Naive thymus-derived CD8-positive, alpha-beta T cell (primary cell): ENCODE measurements at places on chromosomes 11 and 22. TPM values are rescaled to one million over a fixed set of nuclear protein-coding genes. Genes with fewer than 3 reads are reported as not detected.

DNA sequence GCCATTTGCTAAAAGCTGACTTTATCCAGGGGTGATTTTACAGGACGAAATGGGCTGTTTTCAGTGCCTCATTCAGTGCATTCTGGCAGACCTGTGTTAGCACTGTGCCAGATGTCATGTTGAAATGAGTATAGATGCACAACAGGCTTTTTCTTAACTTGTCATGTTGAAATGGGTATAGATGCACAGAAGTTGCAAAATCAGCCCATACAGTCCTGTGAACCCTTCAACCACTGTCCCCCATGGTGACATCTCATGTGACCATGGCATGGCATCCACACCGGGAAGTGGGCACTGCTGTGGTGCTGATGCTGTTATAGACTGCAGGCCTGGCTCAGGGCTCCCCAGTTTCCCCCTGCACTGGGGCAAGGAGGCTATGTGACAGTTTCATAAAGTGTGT lies 2.5 kb downstream of the TALDO1 start:
- no peaks in the 10 kb centered on the region for H3K27me3 ChIP-seq
- no peaks in the 10 kb centered on the region for H3K36me3 ChIP-seq
- H3K4me1 ChIP-seq = peaks cover 20% of the 10 kb centered on the region
- DNase-seq = no peak
- H3K4me3 ChIP-seq = peak overlapping the region; percentile 50
- no peak overlapping the region for H3K27ac ChIP-seq

MS4A14 gene
- not detected for total RNA-seq

DNA sequence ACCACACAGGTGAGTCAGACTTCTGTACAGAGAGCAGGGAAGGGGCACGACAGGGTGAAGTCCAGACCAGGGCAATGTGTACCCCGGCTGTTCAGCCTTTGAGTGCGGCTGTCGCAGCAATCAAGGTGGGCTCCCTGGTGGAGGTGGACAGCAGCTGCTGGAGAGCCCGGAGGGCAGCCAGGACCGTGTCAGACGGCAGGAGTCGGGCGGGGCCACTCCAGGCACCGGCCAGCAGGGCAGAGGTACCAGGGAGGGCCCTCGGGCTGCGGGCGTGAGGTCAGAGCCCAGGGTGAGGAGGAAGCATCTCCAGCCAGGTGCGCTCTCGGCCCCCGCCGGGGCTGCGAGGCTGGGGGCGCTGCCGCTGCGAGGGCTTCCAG lies 802 bp upstream of the PIM3 start:
- H3K4me1 ChIP-seq = peaks cover 26% of the 10 kb centered on the region
- H3K27ac ChIP-seq = peak overlapping the region; percentile 53
- H3K27me3 ChIP-seq = no peaks in the 10 kb centered on the region
- peak overlapping the region; percentile 77 for H3K4me3 ChIP-seq
- no peak for DNase-seq

GRCh38 chr11:112453601-112454577 lies 193.2 kb upstream of the PLET1 start:
- DNase-seq = no peak
- no peak overlapping the region for H3K4me3 ChIP-seq
- peaks cover 8% of the 10 kb centered on the region for H3K27me3 ChIP-seq
- no peaks in the 10 kb centered on the region for H3K4me1 ChIP-seq
- no peak overlapping the region for H3K27ac ChIP-seq
- no peaks in the 10 kb centered on the region for H3K36me3 ChIP-seq

DNA sequence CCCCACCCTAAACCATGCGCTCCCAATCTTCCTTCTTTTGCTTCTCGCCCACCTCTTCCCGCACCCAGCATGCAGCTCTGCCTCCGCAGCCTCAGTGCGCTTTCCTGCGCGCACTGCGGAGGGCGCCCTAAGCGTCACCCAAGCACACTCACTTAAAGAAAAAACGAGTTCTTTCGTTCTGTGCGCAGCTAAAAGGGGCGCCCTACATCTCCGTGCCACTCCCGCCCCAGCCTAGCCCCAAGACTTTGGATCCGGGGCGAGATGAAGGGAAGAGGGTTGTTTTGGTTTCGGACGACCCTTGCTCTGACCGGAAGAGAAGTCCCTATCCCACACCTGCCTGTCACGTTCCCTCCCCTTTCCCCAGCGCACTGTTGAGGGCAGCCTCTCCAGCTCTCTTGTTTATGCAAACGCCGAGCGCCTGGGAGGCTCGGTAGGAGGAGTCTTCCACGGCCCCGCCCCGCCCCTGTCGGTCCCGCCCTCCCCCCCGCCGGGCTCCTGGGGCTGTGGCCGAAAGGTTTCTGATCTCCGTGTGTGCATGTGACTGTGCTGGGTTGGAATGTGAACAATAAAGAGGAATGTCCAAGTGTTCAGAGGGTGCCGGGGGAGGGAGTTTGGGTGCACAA lies 5.3 kb downstream of the VSIG2 start:
- H3K4me1 ChIP-seq = peaks cover 23% of the 10 kb centered on the region
- H3K36me3 ChIP-seq = no peaks in the 10 kb centered on the region
- peak; percentile 72 for DNase-seq
- H3K27ac ChIP-seq = peak overlapping the region; percentile 88

GRCh38 chr11:44952082-44952481 lies 1.4 kb upstream of the TP53I11 start:
- no peaks in the 10 kb centered on the region for H3K36me3 ChIP-seq
- peaks cover 6% of the 10 kb centered on the region for H3K4me1 ChIP-seq
- H3K27ac ChIP-seq = no peak overlapping the region
- no peak overlapping the region for H3K4me3 ChIP-seq
- DNase-seq = no peak
- H3K27me3 ChIP-seq = no peaks in the 10 kb centered on the region

DNA sequence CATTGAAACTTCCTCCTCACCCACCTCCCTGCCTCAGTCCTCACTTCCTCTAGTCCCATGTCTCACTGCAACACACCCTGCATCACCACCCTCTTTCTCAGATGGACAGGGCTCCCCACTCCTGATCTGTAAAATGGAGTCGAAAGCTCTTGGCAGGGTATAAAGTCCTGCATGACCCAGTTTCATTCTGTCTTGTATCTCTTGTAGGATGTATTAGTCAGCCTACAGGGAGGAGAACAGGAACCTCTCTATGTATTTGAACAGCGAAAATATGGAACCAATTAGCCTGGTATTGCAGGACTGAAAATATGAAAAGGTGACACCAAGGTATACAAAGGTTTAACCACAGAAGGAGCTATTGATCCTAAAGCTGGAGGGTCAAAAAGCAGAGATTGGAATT lies 156.9 kb upstream of the SNX19 start:
- no peak overlapping the region for H3K4me3 ChIP-seq
- H3K4me1 ChIP-seq = no peaks in the 10 kb centered on the region
- no peak for DNase-seq
- H3K36me3 ChIP-seq = no peaks in the 10 kb centered on the region

- no peaks in the 10 kb centered on the region for H3K27me3 ChIP-seq
- no peak for DNase-seq
- peak overlapping the region; percentile 92 for H3K27ac ChIP-seq
- peaks cover 4% of the 10 kb centered on the region for H3K36me3 ChIP-seq
Measured at GRCh38 chr11:45355706-45356041, 69.5 kb upstream of the SYT13 start.

DNA sequence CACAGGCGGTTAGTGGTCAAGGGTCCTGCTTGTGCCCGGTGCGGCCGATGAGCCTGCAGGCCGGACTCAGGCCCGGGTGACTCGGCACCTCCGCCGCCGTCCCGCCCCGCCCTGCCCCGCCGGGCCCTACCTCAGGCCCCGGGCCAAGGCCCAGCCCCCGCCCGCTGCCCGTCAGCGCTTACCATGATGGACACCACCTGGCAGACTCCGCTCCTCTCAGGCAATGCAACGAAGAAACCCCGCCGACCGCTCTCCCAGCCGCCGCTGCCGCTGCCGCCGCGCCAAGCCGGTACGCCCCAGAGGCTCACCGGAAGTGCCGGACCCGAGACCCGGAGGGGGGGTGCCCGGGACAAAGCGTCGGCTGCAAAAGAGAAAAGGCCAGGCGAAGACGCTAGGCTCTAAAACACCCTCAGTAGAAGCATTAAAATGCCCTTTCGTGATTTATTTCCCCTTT lies at the start of gene UFD1:
Gene UFD1, minus strand, starts transcription at position 293 of the 454 bp plus-strand sequence. Its CDS starts 108 bp downstream, at position 185.
- H3K27me3 ChIP-seq = no peaks in the 10 kb centered on the region
- peaks cover 1% of the 10 kb centered on the region for H3K36me3 ChIP-seq

- H3K27ac ChIP-seq = no peak overlapping the region
- peaks cover 5% of the 10 kb centered on the region for H3K36me3 ChIP-seq
- no peaks in the 10 kb centered on the region for H3K27me3 ChIP-seq
Measured at GRCh38 chr22:44628835-44629234, 73.2 kb upstream of the PRR5 start.

SLC22A9 gene
- not detected for total RNA-seq

RAB36 gene
- 1.1 TPM for total RNA-seq

DNA sequence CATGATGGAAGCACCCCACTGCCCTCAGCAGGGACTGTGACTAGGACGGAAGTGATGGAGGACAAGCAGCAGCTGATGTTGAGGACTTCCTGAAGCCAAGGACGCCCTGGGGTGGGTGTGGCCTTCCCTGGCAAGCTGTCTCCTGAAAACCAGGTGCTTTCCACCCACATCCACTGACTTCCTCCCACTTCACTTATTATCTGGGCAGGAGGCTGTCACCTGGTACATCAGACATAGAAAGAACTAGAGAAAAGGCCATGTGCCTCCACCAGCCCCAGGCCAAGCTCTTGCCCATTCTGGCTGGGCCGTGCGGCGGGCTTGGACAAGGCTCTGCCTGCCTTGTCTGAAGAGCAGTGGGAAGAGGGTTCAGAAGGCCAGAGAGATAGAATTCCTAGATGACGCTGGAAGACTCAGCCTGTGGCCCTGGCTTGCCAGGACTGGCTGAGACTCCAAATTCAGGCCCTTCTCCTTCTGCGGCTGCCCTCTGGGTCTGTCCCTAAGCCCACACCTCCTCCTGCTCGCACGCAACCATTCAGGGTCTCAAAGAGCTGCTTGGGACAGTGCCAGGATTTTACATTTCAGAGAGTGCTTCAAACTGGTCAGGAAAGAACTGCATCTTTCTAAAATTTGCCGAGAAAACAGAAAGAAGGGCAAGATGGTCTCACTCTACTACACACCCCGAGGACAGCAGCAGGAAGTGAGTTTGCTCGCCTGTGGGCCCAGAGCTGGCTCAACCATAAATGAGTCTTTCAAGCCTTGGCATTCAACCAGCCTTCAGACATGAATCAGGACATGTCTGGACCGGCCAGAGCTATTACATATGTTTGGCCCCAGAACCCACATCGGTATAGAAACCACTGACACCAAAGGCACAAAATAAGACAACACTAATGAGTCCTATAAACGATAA lies 13.3 kb downstream of the ARHGAP1 start:
- no peaks in the 10 kb centered on the region for H3K4me1 ChIP-seq
- DNase-seq = no peak
- H3K4me3 ChIP-seq = no peak overlapping the region
- peak overlapping the region; percentile 9 for H3K27ac ChIP-seq

- H3K27me3 ChIP-seq = no peaks in the 10 kb centered on the region
- H3K4me1 ChIP-seq = peaks cover 54% of the 10 kb centered on the region
- DNase-seq = no peak
- peak overlapping the region; percentile 79 for H3K27ac ChIP-seq
- peaks cover 3% of the 10 kb centered on the region for H3K36me3 ChIP-seq
Measured at GRCh38 chr22:42895541-42895981, 38.5 kb upstream of the ARFGAP3 start.

DNA sequence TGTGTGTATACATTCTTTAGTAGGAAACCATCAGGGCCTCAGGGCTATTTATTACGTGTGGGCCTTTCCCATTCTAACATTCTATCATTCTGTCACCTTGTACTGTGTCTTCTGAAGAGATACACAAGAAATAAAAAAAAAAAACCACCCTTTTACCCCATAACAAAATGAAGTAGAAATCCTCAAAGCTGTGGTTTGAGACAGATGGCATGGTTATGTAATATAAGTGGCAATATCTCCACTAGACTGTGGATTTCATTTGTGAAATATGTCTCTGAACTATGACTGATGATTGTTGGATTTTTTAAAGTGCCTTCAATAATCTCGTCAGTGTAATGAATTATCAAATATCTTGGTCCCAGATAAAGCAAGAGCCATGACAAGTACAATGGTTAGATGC lies 150.0 kb upstream of the BLID start:
- no peaks in the 10 kb centered on the region for H3K4me1 ChIP-seq
- peaks cover 3% of the 10 kb centered on the region for H3K27me3 ChIP-seq
- no peak overlapping the region for H3K4me3 ChIP-seq
- H3K27ac ChIP-seq = no peak overlapping the region
- no peaks in the 10 kb centered on the region for H3K36me3 ChIP-seq

TTC17 gene
- total RNA-seq = 113 TPM

DNA sequence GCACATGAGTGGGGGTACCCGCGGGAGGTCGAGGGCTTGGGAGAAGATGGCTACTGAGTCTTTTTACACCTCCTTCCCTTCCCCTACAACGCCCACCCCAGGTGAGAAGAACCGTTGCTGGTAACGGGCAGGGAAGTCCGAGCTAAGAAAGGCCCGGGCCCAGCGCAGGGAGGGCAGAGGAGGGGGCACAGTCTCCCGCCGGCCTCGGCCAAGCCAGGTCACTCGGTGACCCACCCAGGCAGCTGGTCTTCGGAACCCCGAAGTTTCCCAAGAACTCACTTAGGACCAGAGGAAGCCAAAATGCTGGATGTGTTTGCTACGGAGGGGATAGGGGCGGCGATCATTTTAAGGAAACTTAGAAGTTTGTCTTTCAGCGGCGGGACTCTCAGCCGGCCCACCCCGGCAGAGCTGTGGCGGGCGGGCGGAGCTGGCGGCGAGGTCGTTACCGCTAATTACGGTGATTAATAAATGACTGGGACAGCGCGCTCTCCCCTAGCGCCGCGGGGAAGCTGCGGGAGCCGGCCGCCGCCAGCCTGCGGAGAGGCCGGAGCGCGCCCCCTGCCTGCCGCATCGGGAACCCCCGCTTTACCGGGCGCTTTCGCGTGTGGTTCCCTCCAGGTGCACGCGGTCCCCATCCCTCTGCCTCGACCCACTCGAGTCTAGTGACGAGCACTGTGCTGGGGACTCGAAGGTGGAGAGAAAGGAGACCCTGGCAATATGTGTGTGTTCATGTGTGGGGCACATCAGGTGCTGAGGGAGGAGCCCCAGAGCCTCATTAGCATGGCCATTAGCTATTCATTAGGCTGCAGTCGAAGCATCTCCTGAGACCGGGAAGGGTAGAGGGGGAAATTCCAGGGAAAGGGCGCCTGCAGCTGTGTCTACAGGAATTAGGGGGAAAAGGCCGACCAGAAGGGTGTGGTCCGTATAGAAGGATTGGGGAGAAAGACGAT lies 945 bp downstream of the ROBO3 start:
- peak; percentile 54 for DNase-seq
- peak overlapping the region; percentile 2 for H3K4me3 ChIP-seq
- no peak overlapping the region for H3K27ac ChIP-seq
- no peaks in the 10 kb centered on the region for H3K36me3 ChIP-seq

DNA sequence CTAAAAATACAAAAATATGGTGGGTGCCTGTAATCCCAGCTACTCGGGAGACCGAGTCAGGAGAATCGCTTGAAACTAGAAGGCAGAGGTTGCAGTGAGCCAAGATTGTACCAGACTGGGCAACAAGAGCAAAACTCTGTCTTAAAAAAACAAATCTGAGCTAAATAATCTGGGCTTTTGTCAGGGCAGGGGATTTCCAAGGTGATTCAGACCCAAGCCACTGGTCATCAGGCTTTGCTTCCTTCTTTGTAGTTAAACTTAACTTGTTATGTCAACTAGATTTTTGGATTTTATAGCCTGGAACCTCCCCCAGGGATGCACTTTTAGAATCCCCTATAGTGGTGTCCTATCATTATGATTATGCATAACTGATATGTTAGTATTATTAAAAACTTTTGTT lies 27.0 kb upstream of the SLC22A8 start:
- peaks cover 38% of the 10 kb centered on the region for H3K27me3 ChIP-seq
- no peak overlapping the region for H3K4me3 ChIP-seq
- peaks cover 6% of the 10 kb centered on the region for H3K36me3 ChIP-seq
- H3K27ac ChIP-seq = no peak overlapping the region
